ENCODE measurements at places on chromosomes 16 and 17.

DNA sequence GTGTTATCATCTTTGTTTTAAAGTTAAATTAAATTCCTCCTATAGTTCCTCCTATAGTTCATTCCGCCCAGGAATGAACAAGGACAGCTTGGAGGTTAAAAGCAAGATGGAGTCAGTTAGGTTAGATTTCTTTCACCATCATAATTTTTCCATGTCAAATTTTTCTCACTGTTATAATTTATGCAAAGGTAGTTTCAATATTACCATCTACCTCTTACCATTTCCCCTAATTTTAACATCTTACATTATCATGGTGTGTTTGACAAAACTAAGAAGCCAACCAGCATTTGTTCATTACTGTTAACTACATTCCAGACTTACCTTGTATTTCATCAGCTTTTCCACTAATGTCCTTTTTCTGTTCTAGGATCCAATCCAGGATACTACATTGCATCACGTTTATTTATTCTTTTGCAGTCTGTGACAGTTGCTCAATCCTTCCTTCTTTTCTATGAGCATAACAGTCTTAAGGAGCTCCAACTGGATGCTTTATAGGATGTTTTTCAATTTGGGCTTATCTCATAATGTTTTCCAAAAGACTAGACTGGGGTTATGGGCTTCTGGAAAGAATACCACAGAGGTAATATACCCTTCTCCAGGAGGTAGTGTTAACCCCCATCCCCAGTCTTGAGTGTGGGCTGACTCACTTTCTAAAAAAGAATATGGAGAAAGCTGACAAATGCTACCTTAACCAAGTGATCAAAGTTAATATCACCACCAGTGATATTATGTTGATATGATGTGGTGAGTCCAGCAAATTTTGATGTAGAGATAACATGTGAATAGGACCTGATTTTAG, 158.5 kb downstream of the PPM1E start:
- DNase-seq: no peak

- DNase-seq: no peak
These were observed 32.0 kb downstream of the MBTPS1 start for GRCh38 chr16:84084570-84085270.

GRCh38 chr16:28935924-28936783, 4.4 kb downstream of the CD19 start:
- no peak for DNase-seq

GRCh38 chr16:85568519-85568918, 44.6 kb upstream of the GSE1 start:
- no peak for DNase-seq

- no peak for DNase-seq
These were observed 104.6 kb upstream of the CACNG3 start for GRCh38 chr16:24151482-24151939.

GRCh38 chr16:24075302-24075701, 180.8 kb upstream of the CACNG3 start:
- no peak for DNase-seq

DNA sequence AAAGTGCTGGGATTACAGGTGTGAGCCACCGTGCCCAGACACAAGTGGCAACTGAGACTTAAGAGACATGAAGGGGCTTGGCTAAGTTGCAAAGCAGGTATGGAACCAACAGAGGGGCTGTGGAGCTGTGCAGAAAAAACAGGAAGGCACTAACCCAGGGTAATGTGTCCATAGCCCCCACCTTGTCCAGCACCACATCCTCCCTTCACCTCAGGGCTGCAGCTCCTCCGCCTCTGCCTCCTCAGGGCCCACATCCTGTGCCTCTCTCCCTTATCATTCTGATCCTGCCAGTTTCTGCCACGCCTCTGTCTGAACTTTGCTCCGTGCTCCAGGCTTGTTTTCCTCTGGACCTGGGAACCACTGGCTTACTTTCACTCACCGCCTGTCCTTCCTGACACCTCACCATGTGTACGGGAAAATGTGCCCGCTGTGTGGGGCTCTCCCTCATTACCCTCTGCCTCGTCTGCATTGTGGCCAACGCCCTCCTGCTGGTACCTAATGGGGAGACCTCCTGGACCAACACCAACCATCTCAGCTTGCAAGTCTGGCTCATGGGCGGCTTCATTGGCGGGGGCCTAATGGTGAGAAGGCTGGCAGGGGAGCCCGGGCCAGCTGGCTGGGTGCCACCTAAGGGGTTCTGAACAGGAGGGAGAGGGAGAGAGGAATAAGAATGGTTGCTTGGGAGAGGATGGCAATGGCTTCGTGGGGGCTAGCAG, at the start of gene TM4SF5:
Gene TM4SF5 (plus strand): TSS at position 368 of the 716 bp plus-strand sequence. CDS start 37 bp downstream, at position 405.
- DNase-seq: no peak

- DNase-seq: no peak
These were observed 26.2 kb upstream of the IRF8 start for GRCh38 chr16:85872734-85873133.

DNA sequence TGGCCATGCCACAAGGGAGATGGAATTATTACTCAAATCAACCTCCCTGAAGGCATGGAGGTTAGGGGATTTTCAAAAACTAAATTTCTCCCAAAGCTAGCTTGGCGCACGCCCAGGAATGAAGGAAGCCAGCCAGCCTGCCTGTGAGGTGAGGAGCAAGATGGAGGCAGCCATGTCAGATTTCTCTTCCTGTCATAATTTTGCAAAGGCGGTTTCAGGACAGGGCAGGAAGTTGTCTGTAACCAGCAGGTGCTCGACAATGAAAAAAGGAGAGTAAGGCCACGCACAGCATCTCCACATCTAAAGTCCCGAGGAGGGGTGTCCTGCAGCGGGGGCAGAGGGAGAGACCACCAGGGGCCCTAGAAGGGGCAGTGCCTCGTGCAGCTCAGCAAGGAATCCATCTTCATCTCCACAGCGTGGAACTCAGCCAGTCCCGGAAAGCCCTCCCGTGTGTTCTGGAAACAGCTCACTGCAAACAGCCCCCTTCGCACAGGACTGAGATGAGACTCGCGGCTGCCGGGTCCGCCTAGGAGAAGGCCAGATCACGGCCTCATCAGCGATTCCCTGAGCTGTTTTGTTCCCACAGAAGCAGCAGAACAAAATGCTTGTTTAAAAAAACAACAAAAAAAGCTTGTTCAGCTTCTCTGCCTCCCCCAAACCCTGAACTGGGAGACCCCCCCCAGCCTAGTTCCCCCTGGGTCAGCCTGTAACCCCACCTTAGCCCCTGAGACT, 47.8 kb downstream of the SLC7A5 start:
- peak; percentile 48 for DNase-seq

- DNase-seq: no peak
These were observed 2.8 kb downstream of the ZNF319 start for GRCh38 chr16:57997528-57998265.

- DNase-seq: peak; percentile 76
These were observed 36.6 kb upstream of the RGS9 start for GRCh38 chr17:65100316-65101140.

- no peak for DNase-seq
These were observed 147.0 kb upstream of the RBFOX1 start for GRCh38 chr16:7185689-7186088.

DNA sequence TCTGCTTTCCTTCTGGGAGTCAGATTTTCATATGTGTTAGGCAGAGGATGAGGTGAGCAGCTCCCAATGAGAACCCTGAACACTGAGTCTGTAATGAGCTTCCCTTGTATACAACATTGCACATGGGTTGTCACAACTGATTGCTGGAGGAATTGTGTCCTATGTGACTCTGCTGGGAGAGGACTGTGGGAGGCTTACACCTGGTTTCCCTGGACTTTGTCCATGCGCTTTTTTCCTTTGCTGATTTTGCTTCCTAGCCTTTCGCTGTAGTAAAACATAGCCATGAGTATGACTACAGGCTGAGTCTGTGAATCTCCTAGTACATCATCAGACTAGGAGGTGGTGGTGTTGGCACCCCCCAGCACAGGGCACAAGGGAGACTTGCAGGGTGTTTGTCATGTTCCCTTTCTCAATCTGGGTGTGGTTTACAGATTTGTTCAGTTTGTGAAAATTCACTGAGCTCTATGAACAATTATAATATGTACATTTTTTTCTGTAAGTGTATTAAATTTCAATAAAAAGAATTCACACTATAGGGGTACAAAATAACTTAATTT, 1.7 kb upstream of the PLK1 start:
- no peak for DNase-seq

- DNase-seq: no peak
These were observed 14.0 kb upstream of the TMEM94 start for GRCh38 chr17:75442168-75443103.

GRCh38 chr16:3215601-3216262, 19.2 kb downstream of the ZNF200 start:
- DNase-seq: no peak

DNA sequence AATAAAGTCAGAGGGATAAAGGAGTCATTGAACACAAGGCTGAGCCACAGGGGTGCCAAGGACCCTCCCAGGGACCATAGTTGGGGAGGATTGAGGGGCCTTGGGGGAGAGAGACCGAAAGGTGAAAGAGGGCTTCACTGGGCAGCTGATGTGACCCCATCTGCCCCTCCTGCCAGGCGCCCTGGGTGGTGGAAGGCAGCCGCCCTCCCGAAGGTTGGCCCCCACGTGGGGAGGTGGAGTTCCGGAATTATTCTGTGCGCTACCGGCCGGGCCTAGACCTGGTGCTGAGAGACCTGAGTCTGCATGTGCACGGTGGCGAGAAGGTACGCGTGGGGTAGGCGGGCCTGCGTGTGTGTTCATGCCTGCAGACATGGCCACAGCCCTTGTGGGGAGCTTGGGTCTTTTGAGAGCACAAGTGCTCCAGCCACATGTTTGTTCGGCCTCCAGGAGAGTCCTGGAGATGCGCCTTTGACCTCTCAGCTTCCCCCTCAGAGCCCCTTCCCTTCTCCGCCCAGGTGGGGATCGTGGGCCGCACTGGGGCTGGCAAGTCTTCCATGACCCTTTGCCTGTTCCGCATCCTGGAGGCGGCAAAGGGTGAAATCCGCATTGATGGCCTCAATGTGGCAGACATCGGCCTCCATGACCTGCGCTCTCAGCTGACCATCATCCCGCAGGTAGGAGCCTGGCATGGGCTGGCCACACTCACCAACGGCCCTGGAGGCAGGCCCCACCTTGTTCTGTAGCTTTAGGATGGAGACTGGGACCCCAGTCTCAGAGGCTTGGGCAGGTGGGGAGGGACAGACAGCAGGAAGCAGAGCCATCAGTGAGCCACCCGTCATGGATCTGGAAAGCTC, 24.1 kb downstream of the ANKRD40 start:
- DNase-seq: no peak

- DNase-seq: no peak
These were observed 387.2 kb downstream of the TMEM114 start for GRCh38 chr16:8203101-8203500.

- DNase-seq: no peak
These were observed 44.2 kb downstream of the N4BP1 start for GRCh38 chr16:48565752-48566151.

- no peak for DNase-seq
These were observed 67.8 kb downstream of the BMERB1 start for GRCh38 chr16:15502041-15502725.

- DNase-seq: no peak
These were observed 136.9 kb upstream of the DYNLRB2 start for GRCh38 chr16:80403894-80404293.

DNA sequence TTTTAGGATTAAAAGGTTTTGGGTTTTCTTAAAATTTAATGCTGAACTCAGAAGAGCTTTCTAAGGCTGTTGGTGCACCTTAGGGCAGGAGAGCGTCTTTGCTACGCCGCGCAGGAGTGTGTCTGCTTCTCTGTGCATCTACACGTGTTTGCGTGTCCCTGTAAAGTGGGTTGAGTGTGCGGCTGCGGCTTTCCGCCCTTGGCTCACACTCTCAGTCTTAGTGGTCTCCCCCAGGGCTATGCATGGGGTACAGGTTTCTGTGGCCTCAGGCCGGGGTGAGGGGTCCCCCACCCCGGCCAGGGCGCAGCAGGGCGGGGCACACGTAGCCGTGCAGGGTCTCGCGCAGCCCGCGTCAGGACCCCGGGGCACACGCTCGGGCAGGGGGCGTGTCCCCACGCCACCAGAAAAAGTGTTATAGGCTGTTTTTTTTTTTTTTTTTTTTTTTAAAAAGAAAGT, 727 bp upstream of the TENT4B start:
- no peak for DNase-seq

GRCh38 chr16:85436636-85437165, 176.4 kb upstream of the GSE1 start:
- no peak for DNase-seq

DNA sequence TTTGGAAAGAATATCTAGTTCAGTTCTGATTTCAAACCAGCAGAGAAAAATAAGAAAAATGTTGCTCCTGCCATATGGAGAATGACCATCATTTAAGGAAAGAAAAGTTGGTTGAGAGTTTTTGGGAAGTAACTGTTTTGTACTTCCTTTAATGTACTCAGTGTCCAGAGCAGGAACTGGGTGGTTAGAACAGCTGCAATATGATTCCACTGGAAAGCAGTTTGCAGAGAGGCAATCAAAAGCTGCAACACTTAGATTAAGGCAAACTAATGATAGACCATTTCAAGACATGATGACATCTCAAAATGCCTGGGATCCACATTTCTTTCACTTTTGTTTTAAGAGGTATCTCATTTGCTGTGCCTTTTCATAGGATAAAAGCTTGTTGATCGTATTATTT, 313.3 kb upstream of the HSBP1 start:
- DNase-seq: no peak

DNA sequence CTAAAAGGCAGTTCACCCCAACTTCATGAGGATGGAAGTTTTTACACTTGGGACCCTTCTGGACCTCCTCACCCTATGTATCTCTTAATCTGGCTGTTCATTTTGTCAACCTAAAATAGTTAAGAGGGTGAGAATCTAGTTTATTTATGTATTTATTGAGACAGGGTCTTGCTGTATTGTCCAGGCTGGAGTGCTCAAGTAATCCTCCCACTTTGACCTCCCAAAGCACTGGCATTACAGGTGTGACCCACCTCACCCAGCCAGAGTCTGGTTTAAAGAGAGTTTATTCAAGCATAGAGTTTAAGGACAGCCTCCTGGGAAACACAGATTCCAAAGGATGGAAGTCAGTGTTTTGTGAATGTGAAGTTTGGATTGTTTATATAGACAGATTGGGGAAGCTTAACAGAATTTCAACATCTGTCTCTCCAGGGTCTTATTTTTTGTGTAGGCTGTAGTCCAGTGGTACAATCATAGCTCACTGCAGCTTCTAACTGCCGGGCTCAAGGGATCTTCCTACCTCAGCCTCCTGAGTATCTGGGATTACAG, 8.0 kb upstream of the APPBP2 start:
- DNase-seq: no peak

DNA sequence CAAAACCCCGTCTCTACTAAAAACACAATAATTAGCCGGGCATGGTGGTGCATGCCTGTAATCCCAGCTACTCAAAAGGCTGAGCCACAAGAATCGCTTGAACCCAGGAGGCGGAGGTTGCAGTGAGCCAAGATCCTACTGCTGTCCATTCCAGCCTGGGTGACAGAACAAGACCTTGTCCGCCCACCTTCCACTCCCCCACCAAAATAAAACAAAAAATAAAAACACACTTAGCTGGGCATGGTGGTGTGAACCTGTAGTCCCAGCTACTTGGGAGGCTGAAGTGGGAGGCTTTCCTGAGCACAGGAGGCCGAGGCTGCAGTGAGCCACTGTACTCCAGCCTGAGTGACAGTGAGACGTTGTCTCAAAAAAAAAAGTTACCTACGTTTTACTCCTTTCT, 3.2 kb downstream of the PPM1E start:
- DNase-seq: no peak

All from spinal cord (tissue), 10 donors.